ENCODE measurements at places on chromosomes 2 and 18. TPM values are rescaled to one million over a fixed set of nuclear protein-coding genes. Genes with fewer than 3 reads are reported as not detected.

SLC14A1 gene
- total RNA-seq = not detected

ICA1L gene
- 8.6 TPM for total RNA-seq

CPO gene
- total RNA-seq = 0.11 TPM

REG3A gene
- 0.30 TPM for total RNA-seq

DSG4 gene
- total RNA-seq = not detected

IL36B gene
- not detected for total RNA-seq

MATN3 gene
- 1.3 TPM for total RNA-seq

UGT1A1 gene
- not detected for total RNA-seq

SERPINB10 gene
- total RNA-seq = not detected

MYO7B gene
- total RNA-seq = not detected

Data from cardiac muscle cell (in vitro differentiated cells and primary cell).